ENCODE measurements at places on chromosomes 7 and 10.

GRCh38 chr10:1094112-1095057, 38.2 kb downstream of the WDR37 start:
- no peak for DNase-seq

- DNase-seq, result no peak
These were observed 167.2 kb downstream of the AKR1D1 start for GRCh38 chr7:138243430-138243829.

- no peak for DNase-seq
These were observed 762.4 kb downstream of the REEP3 start for GRCh38 chr10:64283621-64284020.

- DNase-seq, result no peak
These were observed 839.9 kb upstream of the LRRTM3 start for GRCh38 chr10:66085906-66086305.

- DNase-seq, result no peak
These were observed 20.2 kb upstream of the TMEM72 start for GRCh38 chr10:44890696-44891563.
